NCI-H1417 (cell line): ENCODE measurements at places on chromosomes 3 and 15.

DNA sequence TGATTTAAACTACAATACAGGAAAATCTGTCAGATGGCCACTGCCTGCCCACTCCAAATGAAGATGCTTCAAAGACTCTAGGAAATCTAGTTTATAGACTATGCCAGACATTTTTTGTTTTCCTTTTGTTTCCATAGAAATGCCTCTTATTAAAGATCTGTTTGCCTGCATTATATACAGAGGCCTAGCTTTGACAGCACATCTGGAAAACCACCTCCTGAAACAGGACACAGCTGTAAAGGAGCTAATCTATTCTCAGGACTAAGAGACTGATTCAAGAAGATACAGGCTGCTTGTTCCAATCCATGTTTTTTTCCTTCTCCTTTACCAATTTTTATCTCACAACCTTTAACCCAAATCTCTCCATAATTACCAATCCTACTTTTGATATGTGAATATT is 75.3 kb upstream of the STRIT1 start:
- no peak for DNase-seq

- no peak for DNase-seq
Observed at GRCh38 chr3:169613895-169614294, 49.6 kb downstream of the MECOM start.

DNA sequence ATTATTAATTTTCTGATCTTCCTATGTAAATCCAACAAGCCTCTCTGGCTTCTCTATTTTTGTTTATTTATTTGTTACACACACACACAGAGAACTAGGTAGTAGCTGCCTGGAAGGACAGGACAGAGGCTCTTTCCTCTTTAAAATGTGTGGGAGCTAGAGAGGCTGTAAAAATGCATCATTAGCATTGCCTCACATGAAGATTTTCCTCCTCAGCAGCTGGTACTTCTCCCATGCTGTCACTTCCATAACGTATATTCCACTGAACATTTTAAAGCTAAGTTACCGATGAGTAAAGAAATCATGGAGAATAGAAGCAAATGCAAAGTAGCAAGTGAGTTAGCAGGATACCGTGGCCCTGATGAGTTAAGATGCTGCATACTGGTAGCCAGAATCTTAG is 63.9 kb downstream of the IMPG2 start:
- DNase-seq, result no peak

- no peak for DNase-seq
Observed at GRCh38 chr3:13532631-13533030, 16.3 kb upstream of the FBLN2 start.

DNA sequence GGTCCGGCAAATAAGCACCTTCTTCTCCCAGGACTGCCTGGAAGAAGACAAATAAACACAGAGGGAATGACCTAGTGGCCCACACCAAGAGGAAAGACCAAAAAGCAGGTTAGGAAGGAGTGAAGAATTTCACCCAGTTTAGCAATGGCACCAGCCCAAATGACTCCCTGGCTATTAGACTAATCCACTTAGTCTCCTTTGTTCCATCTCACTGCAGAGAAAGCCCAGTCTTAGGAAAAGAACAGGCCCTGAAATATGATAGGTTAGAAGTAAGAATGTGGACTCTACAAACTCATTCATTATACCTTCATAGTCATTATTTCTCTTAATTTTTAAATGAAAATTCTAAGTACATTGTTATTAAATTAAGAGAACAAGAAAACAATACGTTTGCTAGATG is 23.2 kb downstream of the SERPINI2 start:
- DNase-seq, result no peak

GRCh38 chr3:102885289-102885688 is 450.5 kb downstream of the ZPLD1 start:
- DNase-seq, result no peak

DNA sequence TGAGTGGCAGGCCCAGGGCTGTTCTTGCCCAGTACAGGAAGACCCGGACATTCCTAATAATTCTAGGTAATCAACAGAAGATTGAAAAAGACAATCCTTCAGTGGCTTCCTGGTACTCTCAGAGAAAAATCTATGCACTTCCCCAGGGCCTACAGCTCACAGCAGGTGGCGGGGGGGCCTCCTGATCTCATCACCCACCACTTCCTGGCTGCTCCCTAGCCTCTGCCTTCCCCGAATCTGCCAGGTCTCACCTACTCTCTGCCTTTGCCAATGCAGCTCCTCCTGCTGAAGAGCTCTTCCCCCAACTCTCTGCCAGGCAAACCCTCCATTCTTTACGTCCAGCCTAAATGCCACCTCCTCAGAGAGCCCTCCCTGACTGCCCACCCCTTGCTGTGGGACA is 37.5 kb downstream of the EHD4 start:
- no peak for DNase-seq

DNA sequence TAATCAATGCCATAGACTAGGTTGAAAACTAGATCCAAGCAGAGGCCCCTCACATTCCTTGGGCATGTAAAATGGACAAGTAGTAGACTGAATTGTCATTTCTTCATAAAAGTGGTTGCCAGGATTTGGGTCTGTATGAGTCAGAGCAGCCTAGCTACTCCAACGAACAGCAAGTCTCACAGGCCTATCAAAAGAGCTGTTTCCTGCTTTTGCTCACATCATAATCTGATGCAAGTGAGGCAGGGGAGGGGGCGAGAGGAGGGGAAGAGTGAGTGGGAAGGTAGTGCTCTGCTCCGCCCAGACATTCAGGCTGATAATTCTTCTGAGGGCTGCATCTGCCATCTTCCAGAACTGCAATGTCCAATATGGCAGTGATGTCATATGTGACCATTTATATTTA is 228.9 kb upstream of the PRICKLE2 start:
- no peak for DNase-seq

GRCh38 chr3:4589475-4590097 is 96.4 kb downstream of the ITPR1 start:
- no peak for DNase-seq

DNA sequence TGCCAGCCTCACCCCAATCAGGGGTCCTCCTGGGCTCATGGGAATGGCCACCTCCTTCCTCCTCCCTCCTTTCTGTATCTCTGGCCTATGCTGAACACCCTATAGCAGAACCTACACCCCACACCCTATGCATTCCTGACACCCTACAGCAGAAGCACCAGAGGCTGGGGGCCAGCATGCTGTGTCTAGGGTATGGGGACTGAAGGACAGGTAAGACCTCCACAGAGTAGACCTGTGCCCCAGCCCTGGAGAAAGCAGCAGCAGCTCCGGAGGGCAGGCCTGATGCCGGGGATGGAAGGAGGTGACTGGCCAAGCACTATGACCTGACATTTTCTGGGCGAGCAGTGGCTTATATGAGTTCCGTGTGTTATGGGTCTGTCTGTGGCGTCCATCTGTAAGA is 66.9 kb downstream of the TLE3 start:
- no peak for DNase-seq

GRCh38 chr3:107098864-107099263 is 278.4 kb upstream of the CCDC54 start:
- DNase-seq, result peak; percentile 4

- no peak for DNase-seq
Observed at GRCh38 chr3:72727726-72728125, 120.5 kb downstream of the SHQ1 start.

- DNase-seq, result no peak
Observed at GRCh38 chr3:25818335-25818734, 28.4 kb downstream of the OXSM start.

DNA sequence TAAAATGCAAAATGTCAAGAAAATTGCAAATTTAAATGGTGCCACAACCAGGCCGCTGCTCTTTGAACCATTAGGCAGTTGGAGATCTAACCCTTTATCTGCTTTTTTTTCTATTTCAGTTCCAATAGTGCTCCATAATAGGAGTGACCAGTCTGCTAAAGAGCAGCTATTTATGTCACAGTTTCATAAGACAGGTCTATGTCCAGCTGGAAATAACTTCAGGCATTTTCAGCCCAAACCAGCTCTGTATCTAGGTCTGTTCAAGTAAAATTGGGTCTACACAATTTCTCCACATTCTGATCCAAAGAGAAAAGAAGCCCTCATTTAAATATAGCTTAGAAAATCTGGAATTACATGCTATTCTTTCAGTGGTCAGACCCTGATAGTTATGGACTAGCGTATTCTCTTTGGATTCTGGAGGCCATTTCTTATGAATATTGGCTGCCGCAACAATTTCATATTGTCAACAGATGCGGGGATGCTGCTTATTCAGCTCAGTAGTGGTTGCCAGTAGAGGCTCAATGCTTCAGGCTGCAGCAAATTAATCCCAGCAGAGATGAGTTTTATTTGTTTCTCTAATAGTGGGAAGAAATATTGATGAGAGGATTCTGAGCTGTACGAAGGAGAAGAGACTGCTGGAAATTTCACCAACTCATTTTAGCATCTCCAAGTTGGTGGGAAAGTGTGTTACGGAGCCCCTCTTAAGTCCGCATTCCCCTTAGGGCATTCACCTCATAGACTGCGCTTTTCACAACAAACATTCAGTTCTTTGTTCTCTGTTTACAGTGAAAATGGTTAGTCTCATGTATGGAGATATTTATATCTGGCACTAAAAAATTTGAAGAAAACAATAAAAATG is 887.0 kb downstream of the ROBO1 start:
- peak; percentile 11 for DNase-seq

DNA sequence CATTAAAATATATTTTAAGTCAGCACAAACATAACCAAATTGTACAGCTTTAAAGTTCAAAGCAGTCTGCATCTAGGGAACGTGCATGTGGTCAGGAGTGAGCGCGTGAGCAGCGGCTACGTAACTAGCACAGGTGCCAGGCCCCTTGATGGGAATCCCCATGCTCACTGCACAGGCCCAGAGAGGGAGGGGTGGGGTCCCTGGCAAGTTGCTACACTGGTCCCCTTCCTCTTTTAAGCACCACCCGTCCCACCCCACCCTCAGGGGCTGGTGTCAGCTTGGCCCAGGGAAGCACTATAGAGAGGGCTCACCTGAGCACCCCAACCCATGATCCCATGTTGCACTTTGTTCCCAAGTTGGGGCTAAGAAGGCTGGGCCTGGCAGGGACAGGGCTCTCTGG is 835 bp upstream of the GMPPB start:
- no peak for DNase-seq

DNA sequence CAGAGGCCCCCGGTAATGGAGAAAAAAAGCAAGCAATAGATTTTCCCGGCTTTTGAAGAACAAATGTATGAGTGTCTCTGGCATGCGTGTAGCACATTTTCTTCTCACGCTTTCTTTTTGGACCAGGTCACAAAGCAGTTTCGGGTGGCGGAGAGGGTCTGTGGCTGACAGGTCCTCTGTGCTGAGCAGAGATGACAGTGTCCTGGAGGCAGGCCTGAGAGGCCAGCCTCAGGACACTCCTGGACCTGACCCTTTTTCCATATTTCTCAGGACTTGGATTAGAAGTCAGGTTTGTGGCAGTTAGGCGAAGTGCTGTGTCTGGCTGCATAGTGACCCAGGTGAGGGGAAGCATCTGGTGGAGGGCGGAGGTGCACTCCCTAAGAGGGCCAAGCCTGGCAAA is 52.9 kb downstream of the KLF13 start:
- no peak for DNase-seq

- no peak for DNase-seq
Observed at GRCh38 chr15:63906266-63906584, 72.5 kb upstream of the HERC1 start.
